Esophagus squamous epithelium (tissue), 5 donors: ENCODE measurements at places on chromosomes 5 and 9.

DNA sequence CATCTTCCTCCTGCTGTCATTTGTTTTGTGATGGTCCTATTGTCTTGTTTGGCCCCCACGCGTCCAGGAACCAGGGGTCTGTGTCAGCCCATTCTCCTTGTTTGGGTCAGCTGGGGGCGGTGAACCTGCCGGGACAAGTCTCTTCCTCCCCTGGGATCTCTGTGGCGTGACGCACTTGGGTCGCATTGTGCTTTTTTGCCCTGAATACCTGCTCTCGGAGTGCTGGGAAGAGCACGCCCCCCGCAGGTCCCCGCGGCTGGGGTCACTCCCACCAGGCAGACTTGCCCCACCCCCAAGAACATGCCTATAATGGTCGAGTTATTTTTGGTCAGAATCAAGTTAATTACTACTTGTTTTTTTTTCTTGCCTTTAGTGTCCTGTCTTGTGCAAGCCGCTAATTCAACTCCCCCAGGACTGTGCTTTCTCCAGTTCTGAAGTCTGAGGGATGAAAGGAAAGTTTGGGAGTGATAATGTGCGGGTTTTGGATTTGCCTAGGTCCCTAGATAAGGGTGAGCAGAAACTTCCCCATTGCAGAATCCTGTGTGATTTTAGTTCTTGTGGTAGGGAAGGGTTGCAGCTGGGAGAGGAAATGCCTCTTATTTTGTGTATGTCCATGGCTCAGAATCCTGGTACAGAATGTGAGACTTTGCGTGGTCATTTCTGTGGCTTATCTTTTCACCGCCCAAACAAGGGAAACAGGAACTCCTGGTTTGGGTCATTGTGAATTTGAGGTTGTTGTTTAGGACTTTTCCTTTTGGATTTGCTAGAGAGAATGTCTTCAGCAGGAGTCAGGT lies 789 bp downstream of the ACER2 start:
- DNase-seq: no peak

GRCh38 chr5:179241175-179241574 lies 104.1 kb downstream of the ADAMTS2 start:
- DNase-seq: no peak

DNA sequence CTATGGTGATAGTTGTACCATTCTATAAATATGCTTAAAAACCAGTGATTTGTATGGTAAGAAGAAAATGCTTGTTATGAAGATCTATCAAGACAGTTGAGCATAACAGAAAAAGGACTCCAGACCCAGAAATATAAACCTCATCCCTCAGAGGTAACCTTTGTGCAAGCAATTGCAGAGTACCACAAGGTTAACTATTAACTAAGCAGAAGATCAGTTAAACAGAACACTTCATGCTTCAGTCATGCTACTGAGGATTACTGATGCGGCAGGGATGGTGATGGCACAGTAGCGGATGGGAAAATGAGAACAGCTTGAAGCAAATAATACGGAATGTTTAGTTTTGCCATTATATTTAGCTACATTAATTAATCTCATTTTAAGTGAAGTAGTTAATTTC lies 45.5 kb downstream of the IARS1 start:
- DNase-seq: no peak

- DNase-seq: no peak
These were observed 1.9 kb downstream of the FLT4 start for GRCh38 chr5:180647465-180647864.

GRCh38 chr5:464446-464842 lies 21.5 kb downstream of the EXOC3 start:
- DNase-seq: no peak
